ENCODE measurements at places on chromosomes 16 and 17.

- DNase-seq: no peak
Measured at GRCh38 chr16:12210258-12210880, 233.8 kb downstream of the SNX29 start.

GRCh38 chr17:6470751-6471521 lies 26.7 kb downstream of the PIMREG start:
- DNase-seq: no peak

- no peak for DNase-seq
Measured at GRCh38 chr17:17944242-17944641, 28.0 kb downstream of the TOM1L2 start.

GRCh38 chr16:30429418-30429677 lies 482 bp downstream of the DCTPP1 start:
- DNase-seq: no peak

DNA sequence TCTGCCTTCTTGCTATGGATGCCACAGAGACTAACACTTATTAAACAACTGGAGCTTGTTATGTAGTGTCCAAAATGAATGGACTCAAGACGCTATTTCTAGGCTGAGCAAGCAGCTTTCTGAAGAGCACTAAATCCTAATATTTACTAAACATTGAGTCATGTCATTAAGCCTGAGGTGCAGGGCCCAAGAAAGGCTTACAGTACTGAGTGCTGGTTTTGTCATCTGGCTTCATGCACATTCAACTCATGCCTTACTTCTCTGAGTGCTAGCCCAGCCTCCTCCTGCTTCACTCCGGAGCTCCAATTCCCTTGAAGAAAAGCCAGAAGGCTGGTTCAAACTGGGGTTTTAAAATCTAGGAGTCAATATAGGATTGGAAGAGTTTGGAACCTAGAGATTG lies 363.3 kb upstream of the CDH5 start:
- no peak for DNase-seq

DNA sequence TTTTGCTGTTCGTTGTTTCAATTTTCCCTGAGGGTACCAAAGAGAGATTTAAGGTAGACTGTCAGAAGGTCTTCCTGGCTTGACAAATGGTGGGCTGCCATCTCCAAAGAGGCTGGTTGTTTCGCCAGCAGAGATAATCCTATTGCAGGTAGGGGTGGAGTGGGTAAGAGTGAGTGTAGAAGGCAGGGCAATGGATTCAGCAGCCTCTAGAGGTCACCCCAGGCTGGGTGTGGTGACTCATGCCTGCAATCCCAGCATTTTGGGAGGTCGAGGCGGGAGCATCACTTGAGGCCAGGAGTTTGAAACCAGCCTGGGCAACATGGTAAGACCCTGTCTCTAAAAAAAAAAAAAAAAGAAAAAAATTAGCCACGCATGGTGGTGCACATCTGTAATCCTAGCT lies 34.6 kb downstream of the DCAKD start:
- no peak for DNase-seq

GRCh38 chr17:62562656-62563055 lies 64.8 kb upstream of the MRC2 start:
- DNase-seq: peak; percentile 73

DNA sequence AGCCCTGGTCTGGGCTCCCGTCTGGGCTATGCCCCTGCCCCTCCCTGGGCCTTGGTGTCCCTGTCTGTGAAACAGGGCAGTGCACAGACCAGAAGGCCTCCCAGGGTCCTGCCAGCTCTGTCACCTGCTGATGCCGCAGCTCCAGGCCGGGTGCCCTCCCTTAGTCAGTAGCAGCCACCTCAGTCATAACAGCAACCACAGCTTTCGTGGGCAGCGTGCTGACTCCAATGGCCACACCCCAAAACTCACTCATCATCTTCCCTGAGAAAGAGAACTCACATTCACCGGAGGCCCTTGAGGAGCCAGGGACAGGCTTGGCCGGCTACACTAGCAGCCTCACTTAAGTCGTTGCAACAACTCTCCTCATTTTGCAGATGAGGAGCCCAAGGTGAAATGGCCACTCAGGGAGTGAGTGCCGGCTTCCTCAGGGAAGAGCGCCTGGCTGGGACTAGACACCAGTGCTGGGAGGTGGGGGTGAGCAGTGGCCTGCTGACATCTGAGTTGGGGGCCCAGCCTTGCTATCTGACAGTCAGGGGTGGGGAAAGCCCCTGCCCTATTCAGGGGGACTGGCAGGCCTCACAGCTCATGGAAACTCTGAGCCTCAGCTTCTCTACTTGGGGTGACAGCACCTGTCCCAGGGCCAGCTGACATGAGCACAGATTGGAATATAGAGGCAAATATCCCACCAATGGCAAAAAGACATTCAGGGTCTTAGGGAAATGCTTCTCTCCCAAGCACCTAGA lies 22.6 kb downstream of the SLC5A10 start:
- DNase-seq: no peak

DNA sequence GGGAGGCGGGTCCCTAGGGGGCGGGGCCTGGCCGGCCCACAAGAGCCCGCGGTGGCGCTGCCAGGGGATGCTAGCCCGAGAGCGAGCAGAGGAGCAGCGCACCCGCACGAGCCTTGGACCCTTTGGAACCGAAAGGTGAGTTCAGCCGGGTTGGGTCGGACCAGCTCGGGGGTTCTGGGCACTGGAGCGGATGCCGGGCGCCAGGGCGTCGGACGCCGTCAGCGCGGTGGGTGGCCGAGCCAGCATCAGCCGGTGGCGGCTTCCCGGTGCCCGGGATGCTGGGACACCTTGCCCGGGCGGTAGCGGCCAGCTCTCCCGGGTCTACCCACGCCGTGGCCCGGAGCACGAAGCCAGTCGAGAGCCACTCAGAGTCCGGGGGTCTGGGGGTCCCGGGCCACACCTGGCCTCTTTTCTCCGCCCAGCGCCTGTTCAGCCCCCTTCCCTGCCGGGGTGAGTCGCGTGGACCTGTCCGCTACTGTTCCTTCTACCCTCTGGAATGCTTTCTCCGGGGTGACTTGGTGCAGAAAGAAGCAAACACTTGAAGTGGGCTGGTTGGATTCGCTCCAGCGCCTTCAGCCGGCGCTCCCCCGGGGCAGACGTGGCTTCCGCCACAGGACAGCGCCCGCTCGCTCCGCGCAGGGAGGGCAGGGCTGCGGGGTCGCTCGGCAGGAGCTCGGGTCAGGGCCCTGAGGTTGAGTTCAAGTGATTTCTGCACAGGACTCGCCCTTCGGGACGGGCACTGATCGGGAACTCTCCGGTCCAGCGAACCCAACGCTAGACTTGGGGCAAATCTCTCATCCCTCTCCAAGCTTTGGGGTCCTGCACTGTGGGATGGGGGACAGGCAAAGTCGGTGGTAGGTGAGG lies at the start of gene SCNN1G:
Gene SCNN1G, plus strand, starts transcription at position 67 of the 864 bp plus-strand sequence. CDS start 3,527 bp downstream, outside the sequence.
- DNase-seq: no peak

- no peak for DNase-seq
Measured at GRCh38 chr16:78097548-78097947, 1.9 kb upstream of the WWOX start.

DNA sequence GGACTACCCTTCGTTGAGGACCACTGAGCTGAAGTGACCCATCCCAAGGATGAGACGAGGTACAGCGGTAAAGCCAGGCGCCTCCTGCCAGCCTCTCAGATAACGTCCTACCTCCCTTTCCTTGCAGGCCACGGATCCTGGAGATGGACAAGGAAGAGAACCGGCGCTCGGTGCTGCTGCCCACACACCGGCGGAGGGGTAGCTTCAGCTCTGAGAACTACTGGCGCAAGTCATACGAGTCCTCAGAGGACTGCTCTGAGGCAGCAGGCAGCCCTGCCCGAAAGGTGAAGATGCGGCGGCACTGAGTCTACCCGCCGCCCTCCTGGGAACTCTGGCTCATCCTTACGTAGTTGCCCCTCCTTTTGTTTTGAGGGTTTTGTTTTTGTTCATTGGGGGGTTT lies 17.3 kb upstream of the LLGL1 start:
- DNase-seq: no peak

DNA sequence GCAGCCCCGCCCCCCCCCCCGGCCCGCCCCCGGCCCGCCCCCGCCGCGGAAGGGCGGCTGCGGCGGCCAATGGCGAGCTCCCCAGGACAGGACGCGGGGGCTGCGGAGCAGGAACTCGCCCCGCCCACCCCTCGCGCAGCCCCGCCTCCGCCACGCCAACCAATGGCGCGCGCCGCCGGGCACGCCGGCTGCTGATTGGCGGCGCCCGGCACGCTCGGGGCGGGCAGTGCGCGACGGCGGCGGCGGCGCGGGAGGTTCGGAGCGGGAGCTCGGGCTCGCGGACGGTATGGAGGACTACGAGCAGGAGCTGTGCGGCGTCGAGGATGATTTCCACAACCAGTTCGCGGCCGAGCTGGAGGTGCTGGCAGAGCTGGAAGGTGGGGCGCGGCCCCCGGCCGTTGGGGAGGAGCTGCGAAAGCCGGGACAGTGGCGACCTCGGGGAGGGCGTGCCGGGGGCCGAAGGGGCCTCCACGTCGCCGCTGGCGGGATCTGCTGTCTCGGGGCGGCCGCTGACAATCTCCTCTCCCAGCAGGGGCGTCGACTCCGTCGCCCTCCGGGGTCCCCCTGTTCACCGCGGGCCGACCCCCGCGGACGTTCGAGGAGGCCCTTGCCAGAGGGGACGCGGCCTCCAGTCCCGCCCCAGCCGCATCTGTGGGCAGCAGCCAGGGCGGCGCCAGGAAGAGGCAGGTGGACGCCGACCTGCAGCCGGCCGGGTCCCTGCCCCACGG lies at the start of gene CHTF18:
Gene CHTF18, plus strand, starts transcription at position 222 of the 728 bp plus-strand sequence. Its CDS starts 65 bp downstream, at position 287.
- DNase-seq: peak; percentile 72

DNA sequence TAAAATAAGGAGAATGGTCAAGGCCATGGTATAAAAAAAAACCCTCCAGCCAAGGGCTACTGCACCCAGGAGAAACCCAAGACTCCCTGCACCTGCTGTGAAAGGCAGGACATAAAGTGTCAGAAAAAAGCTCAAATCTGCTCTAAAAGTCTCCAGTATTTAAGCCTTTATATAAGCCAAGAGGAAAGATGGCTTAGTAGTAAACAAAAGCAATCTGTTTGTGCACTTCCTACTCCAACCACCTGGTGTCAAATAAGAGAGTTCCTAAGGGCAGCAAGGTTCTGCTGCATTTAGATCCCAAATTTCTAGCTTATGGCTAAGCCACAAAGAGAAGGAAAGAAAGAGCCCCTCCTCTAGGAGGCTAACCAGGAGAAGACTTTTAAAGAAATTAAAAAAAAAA lies 20.6 kb downstream of the ACSM1 start:
- DNase-seq: no peak

GRCh38 chr17:50745631-50746030 lies 21.7 kb downstream of the ANKRD40CL start:
- DNase-seq: no peak

DNA sequence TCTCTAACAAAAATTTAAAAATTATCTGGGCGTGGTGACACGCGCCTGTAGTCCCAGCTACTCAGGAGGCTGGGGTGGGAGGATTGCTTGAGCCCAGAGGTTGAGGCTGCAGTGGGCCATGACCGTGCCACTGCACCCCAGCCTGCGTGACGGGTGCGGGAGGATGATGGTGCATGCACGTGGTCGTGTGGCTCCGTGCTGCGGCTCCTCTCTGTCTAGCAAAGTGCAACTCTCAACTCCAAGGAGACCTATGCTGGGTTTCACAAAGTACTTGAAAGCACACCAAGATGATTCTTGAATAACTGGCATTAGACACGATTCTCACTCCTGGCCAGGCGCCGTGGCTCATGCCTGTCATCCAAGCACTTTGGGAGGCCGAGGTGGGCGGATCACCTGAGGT lies 25.8 kb downstream of the NXN start:
- DNase-seq: no peak

GRCh38 chr17:1616101-1616500 lies 12.5 kb downstream of the SLC43A2 start:
- DNase-seq: no peak

DNA sequence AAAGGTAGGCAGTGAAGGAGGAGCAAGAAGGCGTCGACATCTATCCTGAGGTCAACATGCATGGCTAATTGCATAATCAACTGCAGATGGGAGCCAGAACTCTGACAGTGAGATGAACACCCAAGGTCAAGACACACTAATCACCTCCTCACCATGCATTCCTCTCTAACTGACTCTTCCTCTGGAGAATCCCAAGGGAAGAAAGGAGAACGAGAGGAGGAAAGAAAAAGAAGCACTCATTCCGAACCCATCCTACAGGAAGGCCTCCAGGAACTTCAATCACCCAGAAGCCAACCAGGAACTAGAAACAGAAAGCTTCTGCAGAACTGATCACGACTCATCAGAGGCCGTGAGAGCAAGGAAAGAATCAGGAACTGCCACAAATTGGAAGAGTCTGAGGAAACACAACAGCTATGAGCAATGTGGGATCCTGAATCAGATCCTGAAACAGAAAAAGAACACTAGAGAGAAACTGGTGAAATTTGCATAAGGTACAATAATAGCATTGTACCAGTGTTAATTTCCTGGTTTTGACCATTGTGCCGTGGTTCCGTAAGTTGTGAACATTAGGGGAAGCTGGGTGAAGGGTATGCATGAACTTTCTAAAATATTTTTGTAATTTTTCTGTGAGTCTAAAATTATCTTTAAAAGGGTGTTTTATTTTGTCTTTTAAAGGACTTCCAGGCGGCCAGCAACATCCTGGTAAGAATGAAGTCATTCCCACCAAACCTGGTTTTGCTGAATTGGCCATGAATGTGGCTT lies 10.0 kb upstream of the BEAN1 start:
- DNase-seq: no peak

DNA sequence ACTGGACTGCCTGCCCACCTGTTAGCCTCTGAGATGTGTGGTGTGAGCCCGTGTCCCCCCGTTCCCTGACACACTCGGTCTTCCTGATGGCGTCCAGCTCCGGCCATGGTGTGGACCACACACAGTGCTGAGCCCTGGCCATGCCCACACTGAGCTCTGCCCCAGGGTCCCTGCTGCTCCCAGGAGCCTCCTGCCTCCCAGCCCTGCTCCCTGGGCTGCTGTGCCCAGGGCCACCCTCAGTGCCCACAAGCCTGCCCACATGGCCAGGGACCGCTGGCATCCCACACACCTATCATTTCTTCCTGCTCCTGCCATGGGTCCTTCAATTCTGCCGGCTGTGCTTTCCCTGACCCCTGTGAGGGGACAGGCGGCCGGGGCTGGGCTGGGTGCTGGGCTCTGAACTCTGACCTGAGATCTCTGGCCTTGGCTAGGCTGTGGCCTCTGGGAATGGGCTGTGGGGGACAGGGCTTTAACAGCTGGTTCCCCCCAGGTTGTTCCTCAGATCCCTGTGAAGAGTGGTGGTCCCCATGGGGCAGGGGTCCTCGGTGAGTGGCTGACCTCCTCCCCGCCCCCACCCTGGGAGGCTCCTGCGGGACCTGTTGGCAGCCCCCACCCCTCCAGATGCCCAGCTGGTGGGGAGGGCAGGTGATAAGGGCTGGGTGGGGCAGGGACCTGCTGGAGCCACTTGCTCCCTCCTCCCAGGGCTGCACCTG lies 4.0 kb downstream of the CEMP1 start:
- no peak for DNase-seq

DNA sequence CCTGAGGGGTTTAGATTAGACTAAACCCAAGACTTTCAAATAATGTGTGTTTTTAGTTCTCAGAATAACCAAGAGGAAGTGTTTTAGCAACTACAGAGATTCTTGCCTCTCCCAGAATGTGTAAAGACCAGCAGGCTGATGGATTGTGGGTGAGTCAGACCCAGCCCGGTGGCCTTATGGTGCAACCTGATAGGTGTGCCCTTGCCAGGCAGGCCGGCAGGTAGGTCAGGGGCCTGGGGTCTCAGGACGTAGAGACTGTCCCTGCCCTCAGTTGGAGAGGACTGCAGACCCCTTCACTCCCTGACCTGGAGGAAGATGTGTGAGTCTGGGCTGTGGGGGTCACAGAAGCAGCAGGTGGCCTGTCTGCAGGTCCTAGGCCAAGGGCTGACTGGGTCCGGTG lies 47.2 kb upstream of the ACSF3 start:
- DNase-seq: no peak

GRCh38 chr16:86732621-86733295 lies 154.4 kb downstream of the FOXL1 start:
- no peak for DNase-seq
